ENCODE measurements at places on chromosomes 1 and 21.

GRCh38 chr1:151273924-151274466 is 8.1 kb upstream of the ZNF687 start:
- DNase-seq, result no peak

GRCh38 chr1:153816283-153816889 is 41.2 kb downstream of the SLC27A3 start:
- peak; percentile 26 for DNase-seq

GRCh38 chr1:8104278-8105236 is 78.4 kb upstream of the ERRFI1 start:
- no peak for DNase-seq

- DNase-seq, result no peak
Observed at GRCh38 chr1:24600551-24600950, 42.6 kb upstream of the SRRM1 start.

GRCh38 chr1:75010547-75010946 is 123.6 kb upstream of the LHX8 start:
- no peak for DNase-seq

- no peak for DNase-seq
Observed at GRCh38 chr1:116572771-116573430, 2.1 kb upstream of the CD58 start.

- DNase-seq, result no peak
Observed at GRCh38 chr1:34929853-34930701, 627 bp upstream of the DLGAP3 start.

DNA sequence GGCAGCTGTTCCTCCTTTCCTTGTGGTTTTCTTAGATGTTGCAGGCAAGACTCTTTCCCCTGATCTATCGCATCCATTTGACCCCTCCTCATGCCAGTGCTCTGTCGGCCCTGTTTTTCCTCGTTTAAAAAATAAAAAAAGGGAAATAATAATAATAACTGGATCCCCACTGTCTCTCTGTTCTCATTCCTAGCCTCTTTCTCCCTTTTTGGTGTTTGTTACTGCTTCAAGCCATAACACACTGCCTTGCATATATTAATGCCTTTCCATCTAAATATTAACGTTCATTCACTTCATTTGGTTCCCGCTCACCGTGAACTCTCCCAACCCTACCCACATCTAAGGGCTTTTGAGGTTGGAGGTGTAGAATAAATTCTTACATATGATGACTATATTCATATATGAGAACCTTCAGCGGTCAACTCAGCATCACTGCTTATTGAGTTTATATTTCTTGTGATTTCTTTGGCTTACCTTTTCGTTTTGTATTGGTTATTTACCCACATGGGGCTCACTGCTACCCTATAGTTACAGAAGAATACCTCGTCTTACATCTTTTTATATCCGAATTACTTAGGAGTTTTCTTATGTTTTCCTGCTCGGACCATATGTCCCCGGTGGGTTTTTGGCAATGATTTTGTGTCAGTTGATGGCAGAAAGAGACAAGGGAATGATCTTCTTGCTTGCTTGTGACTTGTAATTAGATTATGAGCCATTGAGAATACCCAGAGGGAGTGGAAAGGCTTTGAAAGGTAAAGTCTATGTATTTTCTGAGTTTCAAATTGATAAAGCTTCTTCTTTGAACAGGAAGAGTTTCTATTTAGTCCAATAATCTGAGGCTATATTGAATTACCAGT is 805 bp downstream of the ATG4C start:
- DNase-seq, result peak; percentile 16

DNA sequence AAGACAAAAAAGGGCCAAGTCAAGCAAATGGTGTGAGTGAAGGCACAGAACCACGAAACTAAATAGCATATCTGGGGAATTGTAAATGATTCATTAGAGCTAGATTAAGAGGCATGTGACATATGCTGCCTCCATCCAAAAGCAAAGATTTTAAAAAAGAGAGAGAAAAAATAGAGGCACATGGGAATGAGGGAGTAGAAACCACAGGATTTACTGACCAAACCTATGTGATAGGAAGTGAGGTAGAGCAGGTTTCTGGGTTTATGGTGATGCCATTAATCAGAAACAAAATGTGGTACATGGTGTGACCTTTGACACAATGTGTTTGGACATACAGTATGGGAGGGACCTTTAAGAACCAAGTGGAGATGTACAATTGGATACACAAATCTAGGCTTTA is 13.6 kb downstream of the C1orf52 start:
- no peak for DNase-seq

DNA sequence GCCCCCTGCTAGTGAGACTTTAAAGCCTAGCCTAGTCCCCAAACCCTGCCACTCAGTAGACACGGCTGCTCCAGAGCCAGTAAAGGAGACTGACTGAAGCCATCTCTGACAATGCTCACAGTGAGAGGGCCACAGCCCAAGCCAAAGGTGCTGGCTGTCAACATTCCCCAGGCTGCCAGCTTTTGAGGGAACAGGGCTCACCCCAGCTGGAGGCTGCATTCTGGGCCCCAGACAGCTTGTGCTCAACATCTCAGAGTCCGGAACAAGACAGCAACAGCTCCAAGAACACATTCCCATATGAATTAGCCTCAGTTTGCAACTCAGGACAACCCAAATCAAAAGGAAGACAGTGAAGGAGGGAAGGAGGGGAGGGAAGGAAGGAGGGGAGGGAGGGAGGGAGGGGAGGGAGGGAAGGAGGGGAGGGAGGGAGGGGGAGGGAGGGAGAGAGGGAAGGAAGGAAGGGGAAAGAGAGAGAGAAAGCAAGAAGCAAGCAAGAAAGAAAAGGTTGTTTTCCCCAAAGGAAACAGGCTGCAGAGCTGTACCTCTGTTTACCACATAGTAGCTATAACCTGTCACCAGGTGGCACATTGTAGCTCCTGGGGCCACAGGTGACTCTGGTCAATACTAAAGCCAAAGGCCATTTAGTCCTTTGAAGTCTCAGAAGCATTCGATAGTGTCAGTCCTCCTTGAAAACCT is 5.4 kb downstream of the ARTN start:
- no peak for DNase-seq

DNA sequence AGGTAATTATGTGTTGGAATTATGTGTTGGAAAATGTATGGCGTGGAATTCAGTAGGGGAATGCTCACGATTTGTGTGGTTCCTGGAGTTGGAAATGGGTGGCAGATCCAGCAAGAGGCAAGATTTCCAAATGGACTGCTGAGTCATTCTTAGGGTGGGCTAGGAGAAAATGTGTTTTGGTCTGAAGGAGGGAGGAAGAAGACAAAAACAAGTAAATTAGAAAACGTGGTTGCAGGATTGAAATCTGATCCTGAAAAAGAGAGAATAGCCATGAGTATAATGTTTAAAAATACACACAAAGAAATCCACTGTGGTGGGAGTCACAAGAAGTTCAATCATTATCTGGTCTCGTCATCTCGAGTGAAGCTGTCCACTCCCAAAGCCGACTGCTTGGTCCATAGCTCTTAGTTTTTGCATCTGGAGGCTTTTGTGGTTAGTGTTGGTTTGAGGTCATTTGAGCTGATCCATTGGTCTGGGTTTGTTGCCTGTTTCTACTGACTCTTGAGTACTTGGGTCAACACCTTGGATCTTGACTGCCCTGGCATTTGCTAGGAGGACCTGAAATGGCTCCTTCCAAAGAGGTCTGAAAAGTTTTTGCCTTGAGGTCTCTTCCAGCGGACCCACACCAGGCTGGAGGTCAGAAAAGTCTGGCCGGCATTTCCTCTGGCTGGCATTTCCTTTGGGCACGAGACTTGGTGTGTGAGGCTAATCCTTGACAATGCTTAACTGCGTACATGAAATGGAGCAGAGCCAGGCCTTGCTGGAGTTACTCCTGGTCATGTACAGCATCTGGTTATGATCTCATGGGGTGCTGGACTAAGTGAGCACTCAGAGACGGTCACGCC is 9.2 kb downstream of the MX2 start:
- DNase-seq, result peak; percentile 61

DNA sequence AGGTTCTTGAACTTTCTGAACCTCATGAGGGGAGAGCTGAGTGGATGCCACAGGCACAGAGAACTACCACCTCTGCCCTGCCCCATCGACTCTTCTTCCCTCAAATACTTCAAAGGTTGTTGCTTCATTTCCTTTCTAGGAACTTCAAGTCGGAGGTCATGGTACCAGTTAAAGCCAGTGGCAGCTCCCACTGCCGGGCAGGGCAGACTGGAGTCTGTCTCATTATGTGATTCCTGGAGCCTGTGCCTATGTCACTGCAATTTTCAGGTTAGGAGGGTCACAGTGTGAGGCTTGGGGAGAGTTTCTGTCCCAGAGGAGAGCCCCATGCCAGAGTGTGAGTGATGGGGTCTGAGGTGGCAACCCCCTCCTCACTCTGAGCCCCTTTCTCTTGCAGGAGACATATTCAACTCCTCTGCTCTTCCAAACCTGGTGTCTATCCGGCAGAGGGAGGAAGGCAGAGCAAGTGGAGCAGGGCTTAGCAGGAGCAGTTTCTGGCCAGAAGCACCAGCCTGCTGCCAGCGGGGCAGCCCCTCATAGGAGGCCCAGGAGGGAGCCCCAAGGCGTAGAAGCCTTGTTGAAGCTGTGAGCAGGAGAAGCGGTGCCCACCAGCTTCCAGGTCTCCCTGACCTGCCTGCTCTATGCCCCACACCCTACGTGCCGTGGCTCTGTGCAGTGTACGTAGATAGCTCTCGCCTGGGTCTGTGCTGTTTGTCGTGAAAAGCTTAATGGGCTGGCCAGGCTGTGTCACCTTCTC is 29.3 kb downstream of the CAMK1G start:
- DNase-seq, result no peak

- no peak for DNase-seq
Observed at GRCh38 chr1:29655945-29656850, 419.9 kb downstream of the PTPRU start.

- DNase-seq, result peak; percentile 48
Observed at GRCh38 chr1:162141281-162142054, 72.0 kb downstream of the NOS1AP start.

GRCh38 chr1:2914702-2915101 is 106.6 kb upstream of the ACTRT2 start:
- DNase-seq, result no peak

DNA sequence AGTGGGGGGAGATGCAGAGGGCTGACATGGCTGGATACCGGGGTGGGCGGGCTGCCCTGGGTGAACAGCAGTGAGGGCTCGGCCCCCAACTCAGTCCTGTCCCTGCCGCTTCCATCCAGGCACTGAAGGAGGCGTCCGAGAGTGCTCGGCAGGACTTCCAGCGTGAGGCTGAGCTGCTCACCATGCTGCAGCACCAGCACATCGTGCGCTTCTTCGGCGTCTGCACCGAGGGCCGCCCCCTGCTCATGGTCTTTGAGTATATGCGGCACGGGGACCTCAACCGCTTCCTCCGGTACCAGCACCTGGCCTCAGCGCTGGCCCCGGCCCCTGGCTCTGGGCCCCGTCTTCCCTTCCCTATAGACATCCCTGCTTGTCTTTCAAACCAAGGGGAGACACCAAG is 15.6 kb downstream of the NTRK1 start:
- DNase-seq, result no peak

GRCh38 chr1:3064296-3064850 is 4.6 kb upstream of the PRDM16 start:
- DNase-seq, result no peak

DNA sequence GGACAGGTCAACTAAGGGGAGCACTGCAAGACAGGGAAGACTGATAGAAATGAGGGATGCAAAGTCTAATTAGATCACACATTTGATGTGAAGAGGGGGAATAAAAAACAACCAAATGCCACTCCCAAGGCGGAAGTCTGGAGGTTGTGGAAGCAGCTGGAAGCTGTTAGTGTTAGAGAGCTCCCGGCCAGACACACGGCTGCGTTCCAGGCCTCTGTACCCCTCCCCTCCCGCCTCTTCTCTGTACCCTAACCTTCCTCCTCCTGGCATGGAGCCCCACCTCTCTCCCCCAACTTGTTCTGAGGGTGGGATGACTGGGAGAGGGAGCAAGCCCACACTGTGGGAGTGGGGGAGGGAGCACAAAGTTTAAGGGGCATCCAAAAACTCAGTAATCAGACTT is 67.0 kb downstream of the PLEKHA6 start:
- DNase-seq, result no peak

DNA sequence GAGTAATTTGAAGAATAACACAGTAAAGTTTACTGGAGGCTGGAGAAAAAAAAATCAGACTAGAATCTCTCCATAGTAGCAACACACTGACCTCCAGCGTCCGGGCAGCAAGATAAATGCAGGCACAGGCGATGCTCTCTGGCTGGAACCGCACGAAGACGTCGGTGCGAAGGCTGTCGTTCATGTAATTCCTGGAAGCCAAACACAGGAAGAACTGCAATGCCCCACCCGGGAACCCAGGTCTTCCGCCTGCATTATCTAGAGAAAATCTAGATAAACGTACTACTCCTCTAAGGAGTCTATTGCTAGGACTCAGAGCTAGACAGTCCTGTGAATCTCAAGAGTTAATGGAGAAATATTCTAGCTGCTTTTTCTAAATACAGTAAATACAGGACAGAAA is 8.5 kb downstream of the CCNL2 start:
- no peak for DNase-seq

GRCh38 chr1:204077979-204078696 is 5.2 kb downstream of the SOX13 start:
- DNase-seq, result no peak

GRCh38 chr1:13494025-13494424 is 19.8 kb downstream of the LRRC38 start:
- no peak for DNase-seq

GRCh38 chr1:160504651-160505050 is 18.4 kb downstream of the SLAMF6 start:
- DNase-seq, result no peak

DNA sequence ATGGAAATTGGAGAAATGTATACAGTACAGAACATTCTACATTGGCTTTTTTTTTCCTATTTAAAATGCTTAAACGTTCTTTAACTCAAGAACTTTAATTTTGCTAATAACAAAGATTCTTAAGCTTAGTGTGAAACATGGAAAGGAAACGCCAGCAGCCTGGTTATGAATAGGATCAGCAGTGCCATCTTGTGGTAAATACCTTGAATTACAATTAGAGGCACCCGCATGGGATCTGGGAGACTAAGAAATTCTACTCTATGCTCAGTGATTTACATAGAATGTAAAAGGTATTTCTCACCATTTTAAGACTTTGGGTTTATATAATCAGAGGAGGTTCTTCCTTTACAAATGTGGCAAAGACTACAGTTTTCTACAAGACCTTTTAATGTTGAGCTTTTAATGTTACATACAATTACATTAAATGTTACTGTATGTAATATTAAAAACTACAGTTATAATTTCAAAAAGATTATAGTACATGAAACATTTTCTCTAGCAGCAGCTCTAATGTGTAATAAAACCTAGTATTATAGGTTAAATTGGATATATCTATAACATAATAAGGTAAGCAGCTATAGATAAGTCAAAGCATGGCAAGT is 32.1 kb upstream of the APOBEC4 start:
- peak; percentile 60 for DNase-seq

DNA sequence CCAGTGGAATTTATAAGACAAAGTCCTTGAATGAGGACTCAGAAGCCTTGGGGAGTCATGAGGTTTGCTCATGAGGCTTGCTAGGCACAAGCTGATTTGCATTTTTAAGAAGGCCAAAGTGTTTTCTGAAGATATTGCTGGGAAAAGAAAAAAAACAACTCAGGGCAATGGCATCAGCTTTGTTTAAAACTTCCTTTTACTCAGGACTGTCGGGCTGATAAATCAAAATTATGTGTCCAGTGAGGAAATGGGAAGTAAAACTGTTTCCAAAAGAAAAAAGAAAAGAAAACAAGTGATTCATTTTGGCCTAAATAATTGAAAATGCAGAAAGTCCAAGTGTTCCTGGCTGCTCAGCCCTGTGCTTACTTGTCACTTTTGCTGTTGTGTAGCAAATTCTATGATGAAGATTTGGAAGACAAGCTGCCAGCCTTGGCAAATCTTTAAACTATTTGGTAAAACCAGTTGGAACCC is 282.4 kb downstream of the HLX start:
- DNase-seq, result peak; percentile 32
